ENCODE measurements at places on chromosomes 3 and 15.

DNA sequence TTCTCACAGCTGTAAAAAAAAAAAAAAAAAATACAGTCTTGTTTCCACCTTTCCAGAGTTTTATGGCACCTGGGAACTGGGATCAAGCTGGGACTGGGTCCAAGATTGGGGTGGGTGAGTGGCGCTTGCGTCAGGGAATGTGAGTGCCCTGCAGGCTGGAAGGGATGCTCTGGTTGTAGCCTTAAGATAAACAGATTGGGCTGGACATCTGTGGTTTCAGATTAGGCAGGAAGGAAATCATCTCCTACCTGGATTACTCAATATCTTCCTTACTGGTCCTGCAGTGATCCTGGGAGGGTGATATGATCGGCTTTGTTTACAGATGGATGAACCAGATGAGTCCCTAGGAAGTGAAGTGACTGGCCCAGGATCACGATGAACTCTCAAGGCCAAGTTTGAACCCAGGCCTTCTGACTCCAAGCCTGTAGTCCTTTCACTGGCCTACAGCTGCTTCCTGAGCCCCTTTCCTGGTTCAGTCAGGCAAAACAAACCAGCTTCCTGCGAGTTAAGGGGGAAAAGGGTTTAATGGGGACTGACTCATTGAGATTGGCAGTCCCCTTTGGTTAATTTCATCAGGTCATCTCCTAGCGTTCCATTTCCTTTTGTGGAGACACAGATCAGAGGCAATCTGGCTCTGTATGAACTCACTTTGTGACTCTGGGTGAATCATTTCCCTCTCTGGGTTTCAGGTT is 179.8 kb downstream of the THSD4 start:
- no peak for DNase-seq

GRCh38 chr3:60764870-60765269 is 486.4 kb downstream of the FHIT start:
- DNase-seq: no peak

DNA sequence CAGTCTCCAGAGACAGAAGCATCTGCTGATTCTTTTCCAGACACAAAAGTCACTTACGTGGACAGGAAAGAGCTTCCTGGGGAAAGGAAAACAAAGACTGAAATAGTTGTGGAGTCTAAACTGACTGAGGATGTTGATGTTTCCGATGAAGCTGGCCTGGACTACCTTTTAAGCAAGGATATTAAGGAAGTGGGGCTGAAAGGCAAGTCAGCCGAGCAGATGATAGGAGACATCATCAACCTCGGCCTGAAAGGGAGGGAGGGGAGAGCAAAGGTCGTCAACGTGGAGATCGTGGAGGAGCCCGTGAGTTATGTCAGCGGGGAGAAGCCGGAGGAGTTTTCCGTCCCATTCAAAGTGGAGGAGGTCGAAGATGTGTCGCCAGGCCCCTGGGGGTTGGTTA is 25.4 kb downstream of the SYNM start:
- DNase-seq: no peak

DNA sequence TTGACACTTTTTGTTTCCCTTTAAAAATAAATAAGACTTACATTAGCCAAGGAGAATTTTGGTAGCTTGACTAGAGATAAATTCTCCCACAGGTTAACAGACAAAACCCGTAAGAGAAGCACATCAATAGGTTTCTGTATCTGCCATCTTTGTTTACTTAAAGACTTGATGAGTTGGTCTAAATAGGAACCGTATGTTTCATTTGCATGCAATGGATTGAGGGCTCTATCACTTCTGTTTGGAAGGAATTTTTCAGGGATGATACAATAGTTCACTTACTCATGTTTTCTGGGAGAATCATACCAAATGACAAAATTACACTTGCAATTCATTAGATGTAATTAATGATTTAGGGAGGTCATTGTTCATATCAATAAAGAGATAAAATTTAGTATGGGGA is 631.5 kb upstream of the NR2F2 start:
- DNase-seq: no peak

DNA sequence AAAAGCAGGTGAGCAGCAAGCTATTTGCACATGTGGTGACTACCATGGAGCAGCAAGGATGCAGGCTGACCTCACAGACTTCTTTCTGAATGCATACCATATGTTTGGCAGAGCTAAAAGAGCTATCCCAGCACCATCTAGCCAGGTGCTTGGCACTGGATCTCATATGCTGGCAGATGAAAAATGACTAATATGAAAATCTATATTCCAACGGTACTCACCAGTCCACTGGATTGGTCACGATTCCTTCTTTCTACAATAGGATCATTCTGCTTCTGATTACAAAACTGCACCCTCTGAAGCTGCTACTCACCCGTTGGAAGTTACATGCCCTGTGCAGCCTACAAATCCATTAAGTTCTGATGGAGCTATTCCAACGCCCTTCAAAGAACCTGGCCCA is 714.3 kb upstream of the CFAP20DC start:
- no peak for DNase-seq

DNA sequence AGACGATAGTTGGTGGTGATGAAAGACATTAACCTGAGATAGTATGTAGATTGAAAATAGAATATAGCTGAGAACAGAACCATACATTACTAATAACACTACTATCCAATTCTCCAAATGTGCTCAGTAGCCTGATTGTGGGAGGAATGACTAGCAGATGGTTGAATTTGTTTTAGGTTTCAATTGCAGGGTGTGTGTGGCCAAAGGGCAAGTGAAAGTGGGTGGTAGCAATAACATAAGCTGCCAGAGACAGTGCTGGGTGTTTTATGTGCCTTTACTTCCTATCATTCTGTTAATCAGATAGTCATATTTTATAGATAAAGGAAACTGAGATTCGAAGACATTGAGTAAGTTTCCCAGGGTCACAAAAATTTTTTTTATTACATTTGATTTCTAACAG is 249.5 kb upstream of the ARL6 start:
- DNase-seq: no peak

GRCh38 chr3:403826-404225 is 207.3 kb downstream of the CHL1 start:
- no peak for DNase-seq

DNA sequence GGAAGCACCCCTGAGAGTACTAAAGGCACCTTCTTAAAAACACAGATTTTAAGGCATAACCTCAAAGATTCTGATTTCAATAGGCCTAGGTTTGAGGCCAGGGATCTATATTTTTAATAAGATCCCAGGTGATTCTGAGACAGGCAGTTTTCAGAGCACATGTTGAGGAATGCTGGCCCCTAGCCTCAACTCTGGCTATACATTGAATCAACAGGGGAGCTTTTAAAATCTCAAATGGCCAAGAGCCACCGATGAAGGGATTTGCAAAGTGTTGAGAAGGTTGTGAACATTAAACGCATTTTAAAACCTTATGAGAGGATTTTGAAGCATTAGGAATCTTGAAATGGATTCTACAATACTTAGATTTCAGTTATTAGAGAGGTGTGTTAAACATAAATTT is 268.8 kb upstream of the ARHGEF26 start:
- DNase-seq: no peak

DNA sequence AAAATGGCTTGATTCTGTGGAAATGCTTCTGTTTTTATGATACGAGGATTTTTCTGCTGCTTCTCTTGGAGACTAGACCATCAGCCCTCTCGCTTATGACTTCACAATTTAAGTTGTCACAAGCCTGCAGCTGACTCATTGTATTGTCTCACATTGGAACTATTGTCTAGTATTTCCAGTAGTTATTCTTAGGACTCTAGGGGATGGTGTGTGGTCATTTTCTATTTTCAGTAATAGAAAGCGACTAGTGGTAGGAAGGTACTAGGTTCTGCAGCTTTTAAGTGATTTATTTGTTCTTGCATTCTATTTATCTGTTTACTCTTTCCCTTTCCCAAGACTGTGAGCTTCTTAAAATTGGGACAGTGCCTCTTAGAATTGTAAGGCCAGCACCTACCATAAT is 66.3 kb upstream of the CRTC3 start:
- DNase-seq: no peak

DNA sequence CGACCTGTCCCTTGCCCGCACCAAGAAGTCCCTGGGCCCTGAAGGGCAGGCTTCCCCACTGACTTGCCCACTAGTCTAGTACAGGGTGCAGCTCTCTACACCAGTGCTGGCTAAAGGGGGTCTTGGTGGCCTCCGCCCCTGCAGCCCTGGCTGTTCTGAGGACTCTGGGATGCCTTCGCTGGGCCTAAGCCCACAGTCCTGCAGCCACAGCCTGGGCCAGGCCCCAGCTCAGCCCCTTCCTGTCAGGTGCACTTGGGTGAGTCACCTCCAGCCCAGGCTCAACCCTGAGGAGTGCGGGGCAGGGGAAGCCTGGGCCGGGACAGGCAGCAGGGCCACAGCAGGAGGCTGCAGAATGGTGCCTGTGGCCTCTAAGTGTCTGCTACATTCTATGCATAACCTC is 971 bp downstream of the C3orf22 start:
- DNase-seq: no peak

DNA sequence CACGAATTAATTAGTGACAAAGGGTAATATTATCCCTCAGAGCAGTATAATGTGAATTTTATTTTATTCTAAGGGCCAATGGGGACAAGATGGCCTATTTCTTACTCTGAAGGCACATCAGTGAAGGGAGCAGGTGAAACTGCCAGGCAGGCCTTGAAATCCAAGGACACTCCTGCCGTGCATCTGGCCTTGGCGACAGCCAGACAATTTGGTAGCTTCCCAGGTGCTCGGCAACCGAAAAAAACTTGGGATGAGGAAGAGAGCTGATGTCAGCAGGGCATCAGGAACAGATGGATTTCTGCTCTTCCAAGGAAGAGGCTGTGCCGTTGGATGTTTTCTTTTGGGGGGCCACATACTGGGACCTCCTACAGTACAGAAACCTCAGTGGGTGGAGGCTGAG is 83.2 kb upstream of the ADAMTSL3 start:
- no peak for DNase-seq

GRCh38 chr3:190926619-190927018 is 64.1 kb upstream of the GMNC start:
- DNase-seq: no peak

- peak; percentile 64 for DNase-seq
Measured at GRCh38 chr3:113051302-113051711, 60.5 kb downstream of the GTPBP8 start.

GRCh38 chr3:179227349-179227748 is 23.6 kb downstream of the KCNMB3 start:
- DNase-seq: no peak

DNA sequence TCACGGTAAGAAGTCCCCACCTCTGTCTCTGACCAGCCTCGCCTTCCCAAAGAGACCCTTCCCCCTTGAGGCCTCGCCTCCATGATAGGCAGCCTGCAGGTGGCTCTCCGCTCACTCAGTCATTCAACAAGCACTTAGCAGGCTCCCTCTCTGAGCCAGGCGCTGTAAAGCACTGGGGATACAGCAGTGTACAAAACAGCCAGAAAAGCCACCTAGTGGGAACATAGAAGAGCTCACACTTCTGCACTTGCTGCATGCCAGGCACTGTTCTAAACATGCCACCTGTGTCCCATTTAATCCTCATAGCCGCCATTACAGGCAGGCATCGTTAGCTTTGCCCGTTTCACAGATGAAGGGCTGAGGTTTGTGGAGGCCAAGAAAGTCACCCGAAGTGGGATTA is 56.0 kb downstream of the SEMA3G start:
- DNase-seq: no peak

- no peak for DNase-seq
Measured at GRCh38 chr15:81573098-81573746, 199.2 kb upstream of the TMC3 start.

- DNase-seq: no peak
Measured at GRCh38 chr3:162612991-162613390, 1116.4 kb downstream of the OTOL1 start.
